Bronchial epithelial cell (primary cell): ENCODE measurements at places on chromosomes 3 and 15. TPM values are rescaled to one million over a fixed set of nuclear protein-coding genes. Genes with fewer than 3 reads are reported as not detected.

The IL17RB gene
- total RNA-seq: not detected in 2 replicates

GRCh38 chr3:112138219-112138969 lies 5.3 kb upstream of the GCSAM start:
- no peak for DNase-seq

The GALNT15 gene
- 0.53 TPM in 1 of 2 replicates, not detected in the other for total RNA-seq

DNA sequence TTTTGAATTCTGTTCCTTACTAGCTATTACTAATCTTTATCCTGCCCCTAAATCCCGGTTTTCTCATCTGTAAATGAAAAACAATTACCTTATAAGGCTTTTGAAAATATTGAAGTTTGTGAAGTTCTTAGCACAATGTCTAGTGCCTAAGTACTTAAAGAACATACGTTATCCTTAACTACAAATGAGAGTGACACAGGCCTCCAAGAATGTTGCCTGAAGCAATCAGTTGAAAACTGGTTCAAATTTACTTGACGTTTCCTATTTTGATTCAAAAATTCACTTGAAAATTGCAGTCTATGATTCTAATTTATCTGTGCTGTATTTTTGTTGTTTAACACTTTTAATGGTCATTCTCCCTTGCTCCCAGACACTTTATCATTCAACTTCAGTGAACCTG lies 3.2 kb downstream of the SENP7 start:
- peak; percentile 72 for DNase-seq

The OR5K2 gene
- not detected in 2 replicates for total RNA-seq

GRCh38 chr15:61629269-61629668 lies 400.2 kb upstream of the RORA start:
- no peak for DNase-seq

GRCh38 chr3:53677413-53677812 lies 168.8 kb downstream of the CHDH start:
- DNase-seq: no peak

The PXK gene
- total RNA-seq: 12.4 and 22.0 TPM in 2 replicates
